ENCODE measurements at places on chromosomes 2 and 18. TPM values are rescaled to one million over a fixed set of nuclear protein-coding genes. Genes with fewer than 3 reads are reported as not detected.

- DNase-seq, result no peak
Measured at GRCh38 chr2:141927536-141927935, 203.3 kb downstream of the LRP1B start.

GRCh38 chr2:182132605-182133004 lies 147.0 kb downstream of the PPP1R1C start:
- DNase-seq, result no peak

DNA sequence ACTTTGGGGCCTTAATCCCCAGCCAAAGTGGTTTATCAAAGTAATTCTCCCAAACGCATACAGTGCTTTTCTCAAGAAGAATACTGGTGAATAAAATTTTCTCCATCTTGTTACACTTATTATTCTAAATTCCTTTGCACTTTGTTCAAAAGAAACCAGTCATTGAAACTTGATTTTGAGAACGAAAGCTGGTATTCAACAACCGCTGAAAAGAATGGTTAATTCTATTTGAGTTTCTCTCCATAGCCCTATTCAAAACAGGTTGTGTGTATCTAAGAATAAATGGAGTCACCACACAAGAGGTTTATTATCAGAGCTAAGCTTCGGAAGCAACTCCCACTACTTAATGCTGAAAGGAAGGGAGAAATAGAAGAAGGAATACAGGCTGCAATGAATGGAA lies 117.7 kb downstream of the C1D start:
- DNase-seq, result no peak

DNA sequence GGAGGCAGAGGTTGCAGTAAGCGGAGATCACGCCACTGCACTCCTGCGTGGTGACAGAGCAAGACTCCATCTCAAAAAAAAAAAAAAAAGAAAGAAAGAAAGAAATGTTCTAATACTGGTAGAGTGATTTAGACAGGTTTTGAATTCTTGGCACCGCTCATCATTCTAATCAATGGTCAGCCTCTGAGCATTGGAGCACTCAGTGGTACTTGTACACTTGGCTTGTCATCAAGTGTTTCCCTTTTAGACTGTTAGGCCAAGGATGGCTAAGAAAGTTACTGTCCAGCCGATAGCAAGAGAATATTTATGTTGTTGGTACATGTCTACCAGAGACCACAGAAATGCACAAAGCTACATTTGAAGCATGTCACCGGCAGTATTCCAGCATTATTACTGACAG lies 444.1 kb upstream of the RAB12 start:
- DNase-seq, result no peak

GRCh38 chr2:61436092-61436491 lies 34.8 kb downstream of the USP34 start:
- no peak for DNase-seq

DNA sequence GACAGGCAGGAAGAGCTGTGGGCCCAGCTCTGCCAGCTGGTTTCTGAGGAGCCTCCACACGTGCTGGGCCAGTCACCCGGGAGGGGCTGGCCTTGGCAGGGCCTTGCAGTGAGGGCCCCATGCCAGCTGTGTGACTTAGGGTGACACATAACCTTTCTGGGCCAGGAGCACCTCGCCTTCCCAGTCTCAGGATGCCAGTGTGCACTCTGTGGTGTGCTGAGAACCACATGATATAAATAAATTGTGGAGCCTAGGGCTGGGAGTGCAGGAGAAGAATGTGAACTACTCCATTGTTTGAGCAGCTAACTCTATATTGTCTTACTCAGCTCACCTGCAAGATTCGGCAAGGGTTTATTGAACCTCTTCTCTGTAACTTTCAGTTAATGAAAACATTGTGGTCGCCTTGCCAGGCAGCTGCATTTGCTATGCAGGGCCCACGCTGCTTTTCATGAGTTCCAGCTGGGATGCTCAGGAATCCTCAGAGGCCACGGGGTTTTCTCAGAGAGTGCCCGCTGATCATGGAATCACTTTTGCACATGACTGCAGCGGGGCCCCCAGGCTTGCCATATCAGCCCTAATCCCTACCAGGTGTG lies 222.3 kb downstream of the SH3RF3 start:
- peak; percentile 22 for DNase-seq

Gene COL5A2
- total RNA-seq, result 32.7 TPM

Gene SPATA3
- not detected for total RNA-seq
